ENCODE measurements at places on chromosomes 13 and 19.

GRCh38 chr19:38985262-38985661 is 9.7 kb upstream of the FBXO17 start:
- DNase-seq = no peak

DNA sequence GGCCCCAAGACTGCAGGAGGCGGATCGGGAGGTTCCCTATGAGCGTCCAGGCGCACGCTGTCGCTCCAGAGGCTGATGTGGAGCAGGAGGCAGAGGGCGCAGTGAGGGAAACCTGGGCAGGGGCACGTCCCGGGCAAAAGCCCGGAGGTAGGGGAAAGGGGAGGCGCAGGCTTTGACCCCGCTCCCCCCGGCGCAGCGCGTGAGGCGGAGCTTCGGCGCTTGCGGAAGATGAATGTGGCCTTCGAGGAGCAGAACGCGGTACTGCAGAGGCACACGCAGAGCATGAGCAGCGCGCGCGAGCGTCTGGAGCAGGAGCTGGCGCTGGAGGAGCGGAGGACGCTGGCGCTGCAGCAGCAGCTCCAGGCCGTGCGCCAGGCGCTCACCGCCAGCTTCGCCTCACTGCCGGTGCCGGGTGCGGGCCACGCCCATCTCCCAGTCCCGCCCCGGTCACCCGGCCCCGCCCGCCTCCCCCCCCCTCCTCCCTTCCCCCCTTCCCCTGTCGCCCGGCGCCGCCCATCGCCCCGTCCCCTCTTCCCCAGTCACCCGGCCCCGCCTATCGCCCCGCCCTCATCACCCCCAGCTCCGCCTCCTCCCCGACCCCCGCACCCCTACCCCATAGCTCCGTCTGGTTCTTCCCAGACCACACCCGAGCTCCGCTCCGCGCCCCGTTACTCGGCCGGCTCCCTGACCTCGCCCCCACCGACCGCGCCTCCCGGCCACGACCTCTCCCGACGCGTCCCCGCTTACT is 4.1 kb downstream of the HMG20B start:
- DNase-seq = no peak

GRCh38 chr19:30135797-30136196 is 193.8 kb downstream of the URI1 start:
- no peak for DNase-seq

- DNase-seq = no peak
These were observed 23.4 kb upstream of the RFC3 start for GRCh38 chr13:33794576-33794975.

DNA sequence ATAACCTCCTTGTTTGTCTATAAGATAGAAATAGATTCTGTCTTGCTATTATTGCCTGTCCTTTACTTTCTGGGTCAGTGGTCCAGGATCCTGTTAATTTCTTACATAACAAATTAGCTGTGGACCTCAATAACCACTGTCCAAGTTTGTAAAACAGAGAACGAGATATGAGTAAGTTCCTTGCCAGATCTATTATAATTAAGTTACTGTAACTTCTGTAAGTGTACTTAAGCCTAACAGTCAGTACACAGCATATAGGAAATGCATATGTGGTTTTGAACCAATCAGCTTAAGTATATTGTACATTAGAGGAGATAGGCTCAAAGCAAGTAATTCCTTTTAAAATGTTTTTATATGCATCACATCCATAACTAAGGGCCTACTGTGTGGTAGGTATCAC is 34.9 kb downstream of the HTR2A start:
- no peak for DNase-seq

GRCh38 chr19:45769821-45770191 is 754 bp upstream of the SIX5 start:
- DNase-seq = peak; percentile 67

GRCh38 chr13:44848920-44849676 is 140.2 kb downstream of the NUFIP1 start:
- no peak for DNase-seq

DNA sequence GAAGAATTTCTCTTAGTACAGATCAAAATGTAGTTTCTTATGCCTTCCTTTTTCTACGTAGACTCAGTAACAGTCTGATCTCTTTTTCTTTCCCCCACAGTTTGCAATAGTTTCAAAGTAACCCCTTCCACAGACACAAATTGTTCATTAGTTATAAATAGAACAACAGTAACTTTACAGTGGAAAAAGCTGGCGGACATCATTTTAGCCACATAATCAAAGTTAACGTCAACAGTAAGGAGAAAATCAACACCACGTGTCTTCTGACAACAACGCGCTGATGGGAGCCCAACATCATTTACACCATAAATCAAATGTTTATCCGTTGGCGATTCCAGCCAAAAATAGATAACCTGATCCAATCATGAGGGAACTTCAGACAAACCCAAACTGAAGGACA is 76.8 kb downstream of the ANKRD10 start:
- no peak for DNase-seq

DNA sequence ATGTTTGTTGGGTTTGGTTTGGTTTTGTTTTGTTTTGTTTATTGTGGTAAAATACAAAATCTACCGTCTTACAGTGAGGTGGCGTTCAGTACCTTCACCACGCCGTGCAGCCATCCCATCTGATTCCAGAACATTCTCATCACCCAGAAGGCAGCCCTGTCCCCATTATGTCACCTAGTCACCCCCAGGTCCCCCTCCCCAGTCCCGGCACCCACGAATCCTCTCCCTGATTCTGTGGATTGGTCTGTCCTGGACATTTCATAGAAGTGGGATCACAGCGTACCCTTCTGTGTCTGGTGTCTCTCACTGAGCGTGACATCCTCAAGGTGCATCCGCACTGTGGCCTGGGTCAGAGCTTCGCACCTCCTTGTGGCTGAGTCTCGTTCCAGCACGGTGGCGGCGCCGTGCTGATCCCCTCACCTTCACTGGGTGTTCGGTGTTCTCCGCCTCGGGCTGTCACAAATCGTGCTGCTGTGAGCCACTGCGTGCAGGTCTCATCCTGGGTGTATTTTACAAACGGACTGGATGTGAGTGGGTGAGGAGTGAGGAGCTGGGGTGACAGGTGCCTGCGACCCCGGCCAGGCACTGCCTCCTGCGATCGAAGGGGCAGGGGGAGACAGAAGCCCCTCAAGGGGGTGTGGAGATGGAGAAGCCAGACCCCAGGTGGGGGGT is 580 bp upstream of the TEKTIP1 start:
- DNase-seq = no peak

- DNase-seq = no peak
These were observed 51.4 kb downstream of the NBEA start for GRCh38 chr13:34993470-34993869.

- DNase-seq = no peak
These were observed at the start of gene CPT1C for GRCh38 chr19:49690656-49691242. TSS of gene CPT1C (plus strand) at chr19:49691116. CDS start at chr19:49692253, 1,137 bp downstream.

- no peak for DNase-seq
These were observed 29.2 kb upstream of the GARRE1 start for GRCh38 chr19:34224996-34225658.

- no peak for DNase-seq
These were observed 16.2 kb upstream of the CPB2 start for GRCh38 chr13:46121033-46121432.
